ENCODE measurements at places on chromosomes 11 and 22. TPM values are rescaled to one million over a fixed set of nuclear protein-coding genes. Genes with fewer than 3 reads are reported as not detected.

- H3K4me3 ChIP-seq = no peak overlapping the region
- peaks cover 10% of the 10 kb centered on the region for H3K4me1 ChIP-seq
- H3K27me3 ChIP-seq = no peaks in the 10 kb centered on the region
- peaks cover 40% of the 10 kb centered on the region for H3K36me3 ChIP-seq
- no peak for DNase-seq
These were observed 76.8 kb upstream of the SUSD2 start for GRCh38 chr22:24104307-24105012.

GRCh38 chr22:22214819-22215329, 29.7 kb upstream of the VPREB1 start:
- peak; percentile 9 for DNase-seq
- H3K27me3 ChIP-seq = peaks cover 15% of the 10 kb centered on the region
- no peaks in the 10 kb centered on the region for H3K36me3 ChIP-seq
- H3K4me3 ChIP-seq = no peak overlapping the region

Gene MOGAT2
- not detected for total RNA-seq

DNA sequence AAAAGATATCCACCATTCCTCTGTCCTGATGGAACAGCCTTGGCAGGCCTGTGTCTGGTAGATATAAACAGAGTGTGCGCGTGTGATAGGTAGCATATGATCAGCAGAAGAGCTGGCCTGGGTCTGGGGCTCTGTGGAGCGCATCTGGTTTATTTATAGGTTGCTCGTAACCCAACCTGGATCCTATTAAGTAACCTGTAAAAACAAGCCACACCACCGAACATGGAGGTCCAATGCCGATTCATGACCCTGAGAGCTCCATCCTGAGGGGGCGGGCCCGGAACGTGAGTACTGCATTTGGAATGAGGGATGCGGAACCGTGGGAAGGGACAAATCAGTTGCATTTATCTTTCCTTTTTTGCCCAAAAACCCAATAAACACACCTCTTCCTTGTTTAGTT, 31.9 kb upstream of the APOL5 start:
- no peaks in the 10 kb centered on the region for H3K27me3 ChIP-seq
- H3K4me3 ChIP-seq = no peak overlapping the region
- peaks cover 8% of the 10 kb centered on the region for H3K4me1 ChIP-seq

- peak; percentile 65 for DNase-seq
- H3K27ac ChIP-seq = peak overlapping the region; percentile 70
- peaks cover 3% of the 10 kb centered on the region for H3K36me3 ChIP-seq
These were observed 804 bp downstream of the APIP start for GRCh38 chr11:34915136-34916014.

DNA sequence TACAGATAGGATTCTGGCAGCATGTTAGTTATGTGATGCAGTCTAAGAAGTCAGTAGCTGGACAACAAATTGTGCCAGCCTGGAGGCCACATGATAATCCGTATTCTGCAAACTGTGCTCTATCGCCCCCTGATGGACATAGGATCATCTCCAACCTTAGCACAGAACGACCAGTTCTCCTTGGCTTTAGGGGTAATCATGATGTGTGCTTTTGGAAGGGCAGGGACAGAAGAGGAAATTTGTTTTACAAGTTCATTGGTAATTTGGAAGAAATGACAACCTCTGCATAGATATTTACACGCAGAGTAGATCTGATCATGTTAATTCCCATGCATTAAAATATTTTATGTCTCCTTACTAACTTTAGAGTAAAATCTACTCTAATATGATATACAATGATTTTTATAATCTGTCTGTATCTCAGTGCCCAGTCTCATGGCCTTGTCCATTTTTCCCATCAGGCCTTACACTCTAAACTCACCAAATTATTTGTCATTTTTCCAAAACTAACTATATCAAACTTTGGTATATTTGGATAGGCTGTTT, 12.1 kb downstream of the OR10D3 start:
- no peak overlapping the region for H3K27ac ChIP-seq
- H3K36me3 ChIP-seq = no peaks in the 10 kb centered on the region
- peak; percentile 53 for DNase-seq
- no peaks in the 10 kb centered on the region for H3K27me3 ChIP-seq

Gene CCND1
- total RNA-seq = 237 TPM

- no peaks in the 10 kb centered on the region for H3K4me1 ChIP-seq
- no peaks in the 10 kb centered on the region for H3K36me3 ChIP-seq
- peak; percentile 80 for DNase-seq
- H3K27ac ChIP-seq = no peak overlapping the region
- peaks cover 25% of the 10 kb centered on the region for H3K27me3 ChIP-seq
These were observed 453.5 kb downstream of the OPCML start for GRCh38 chr11:133078591-133079404.

DNA sequence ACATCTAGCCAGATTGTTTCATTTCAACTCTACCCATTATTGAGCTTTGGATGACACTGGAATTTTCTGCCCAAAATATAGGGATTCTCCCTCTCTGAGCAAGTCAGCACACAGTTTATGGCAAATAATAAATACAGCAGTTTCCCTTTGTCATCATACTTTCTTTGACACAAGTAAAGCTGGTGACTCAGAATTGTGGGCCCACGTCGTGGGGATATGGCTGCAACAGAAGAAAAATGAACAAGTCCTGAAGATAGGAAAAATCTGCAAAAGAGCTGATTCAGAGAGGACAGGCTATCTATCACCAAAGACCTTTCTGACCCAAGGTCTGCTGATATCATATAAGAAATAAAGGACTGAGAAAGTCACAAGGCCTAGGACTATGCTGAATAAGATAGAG, 236.3 kb upstream of the ZC3H12C start:
- H3K27ac ChIP-seq = no peak overlapping the region
- no peaks in the 10 kb centered on the region for H3K4me1 ChIP-seq
- no peak overlapping the region for H3K4me3 ChIP-seq
- no peak for DNase-seq

GRCh38 chr22:47484960-47485569, 722.6 kb downstream of the TBC1D22A start:
- no peak overlapping the region for H3K4me3 ChIP-seq
- no peaks in the 10 kb centered on the region for H3K36me3 ChIP-seq
- H3K4me1 ChIP-seq = no peaks in the 10 kb centered on the region
- no peak overlapping the region for H3K27ac ChIP-seq
- DNase-seq = no peak

- no peaks in the 10 kb centered on the region for H3K27me3 ChIP-seq
- peak overlapping the region; percentile 93 for H3K27ac ChIP-seq
- no peak overlapping the region for H3K4me3 ChIP-seq
These were observed 221.1 kb upstream of the NARS2 start for GRCh38 chr11:78795621-78796261.

DNA sequence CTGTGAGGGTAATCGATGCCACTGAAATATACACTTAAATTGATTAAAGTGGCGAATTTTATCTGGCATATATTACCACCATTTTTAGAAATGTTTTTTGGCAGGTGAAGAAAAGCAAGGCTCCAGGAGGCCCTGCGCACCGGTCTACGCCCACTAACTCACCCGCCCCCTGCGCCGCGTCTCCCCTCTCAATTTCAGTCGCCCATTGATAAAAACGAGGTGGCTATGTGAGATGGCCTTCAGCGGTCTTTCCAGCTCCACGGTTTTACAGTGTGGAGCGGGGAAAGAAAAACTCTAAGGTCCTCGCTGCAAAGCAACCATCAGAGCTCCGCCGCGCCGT, 602 bp upstream of the AQP11 start:
- DNase-seq = no peak
- peaks cover 13% of the 10 kb centered on the region for H3K4me1 ChIP-seq
- H3K27me3 ChIP-seq = no peaks in the 10 kb centered on the region
- H3K27ac ChIP-seq = no peak overlapping the region
- H3K4me3 ChIP-seq = peak overlapping the region; percentile 85

GRCh38 chr11:86798988-86799387, 1.4 kb upstream of the PRSS23 start:
- H3K4me3 ChIP-seq = no peak overlapping the region
- H3K4me1 ChIP-seq = peaks cover 40% of the 10 kb centered on the region
- H3K36me3 ChIP-seq = no peaks in the 10 kb centered on the region
- peak overlapping the region; percentile 70 for H3K27ac ChIP-seq

DNA sequence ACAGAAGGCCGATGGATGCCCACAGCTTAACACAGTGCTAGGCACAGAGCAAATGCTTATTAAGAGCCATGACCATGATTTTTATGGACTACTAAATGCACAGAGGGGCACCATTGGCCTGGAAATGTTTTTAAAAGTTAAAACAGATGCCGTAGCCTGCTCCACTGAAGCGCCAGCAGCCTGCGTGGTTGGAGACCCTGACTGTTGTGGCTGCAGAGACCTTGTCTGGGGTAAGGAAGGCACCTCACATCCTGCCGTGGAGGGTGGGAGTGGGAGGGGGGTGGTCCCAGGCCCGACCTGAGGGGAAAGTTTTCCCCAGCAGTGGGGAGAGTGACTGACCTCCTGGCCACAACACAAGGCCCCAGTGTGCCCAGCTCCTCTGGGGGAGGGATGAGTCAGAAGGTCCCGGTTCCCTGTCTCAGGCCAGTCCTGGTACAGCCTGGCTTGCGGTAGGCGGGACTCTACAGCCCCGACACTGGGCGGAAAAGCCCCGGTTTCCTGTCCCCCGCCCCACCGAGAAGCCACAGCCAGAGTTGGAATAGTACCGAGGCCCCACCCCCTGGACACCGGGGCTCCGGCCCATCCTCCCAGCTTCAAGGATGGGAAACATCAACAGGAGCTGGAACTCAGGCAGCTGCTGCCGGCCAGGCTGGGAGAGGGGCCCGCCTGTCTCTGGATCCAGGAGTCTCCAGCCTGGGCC, 7.0 kb downstream of the CHST1 start:
- no peaks in the 10 kb centered on the region for H3K36me3 ChIP-seq
- H3K27me3 ChIP-seq = no peaks in the 10 kb centered on the region
- peak overlapping the region; percentile 43 for H3K4me3 ChIP-seq
- no peak overlapping the region for H3K27ac ChIP-seq
- peaks cover 21% of the 10 kb centered on the region for H3K4me1 ChIP-seq
- peak; percentile 96 for DNase-seq

DNA sequence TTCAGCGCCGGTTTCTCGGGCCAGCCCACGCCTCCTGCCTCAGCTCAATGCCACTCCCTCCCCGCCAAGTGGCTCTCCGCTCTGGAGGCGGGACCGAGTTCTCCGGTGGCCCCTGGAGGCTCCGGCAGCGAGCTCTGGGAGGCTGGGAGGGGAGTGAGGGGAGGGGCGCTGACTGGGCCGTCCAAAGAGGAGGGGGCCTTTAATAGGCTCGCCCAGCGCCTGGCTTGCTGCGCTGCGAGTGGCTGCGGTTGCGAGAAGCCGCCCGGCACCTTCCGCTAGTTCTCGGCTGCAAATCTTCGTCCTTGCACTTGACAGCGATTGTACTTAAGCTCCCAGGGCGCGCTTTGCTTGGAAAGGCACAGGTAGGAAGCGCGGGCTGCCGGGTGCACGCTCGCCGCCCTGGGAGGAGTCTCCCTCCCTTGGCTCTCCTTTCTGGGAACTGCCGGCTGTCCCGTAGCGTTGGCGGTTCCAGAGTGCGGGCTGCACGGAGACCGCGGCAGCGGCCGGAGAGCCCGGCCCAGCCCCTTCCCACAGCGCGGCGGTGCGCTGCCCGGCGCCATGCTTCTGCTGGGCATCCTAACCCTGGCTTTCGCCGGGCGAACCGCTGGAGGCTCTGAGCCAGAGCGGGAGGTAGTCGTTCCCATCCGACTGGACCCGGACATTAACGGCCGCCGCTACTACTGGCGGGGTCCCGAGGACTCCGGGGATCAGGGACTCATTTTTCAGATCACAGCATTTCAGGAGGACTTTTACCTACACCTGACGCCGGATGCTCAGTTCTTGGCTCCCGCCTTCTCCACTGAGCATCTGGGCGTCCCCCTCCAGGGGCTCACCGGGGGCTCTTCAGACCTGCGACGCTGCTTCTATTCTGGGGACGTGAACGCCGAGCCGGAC, at the start of gene ADAMTS15:
Gene ADAMTS15, plus strand, starts transcription at position 230 of the 894 bp plus-strand sequence. Its CDS starts 329 bp downstream, at position 559.
- no peaks in the 10 kb centered on the region for H3K36me3 ChIP-seq
- peak within 1 kb of the TSS; percentile 78 for H3K4me3 ChIP-seq
- DNase-seq = peak; percentile 97
- H3K27ac ChIP-seq = no peak within 1 kb of the TSS
- peaks cover 21% of the 10 kb centered on the region for H3K4me1 ChIP-seq

- peaks cover 28% of the 10 kb centered on the region for H3K4me1 ChIP-seq
- no peak overlapping the region for H3K4me3 ChIP-seq
- H3K36me3 ChIP-seq = no peaks in the 10 kb centered on the region
- H3K27ac ChIP-seq = peak overlapping the region; percentile 56
- H3K27me3 ChIP-seq = no peaks in the 10 kb centered on the region
- peak; percentile 95 for DNase-seq
These were observed 89.2 kb upstream of the CRTAM start for GRCh38 chr11:122749005-122749687.

Gene SCARF2
- 23.9 TPM for total RNA-seq

- no peak for DNase-seq
- H3K36me3 ChIP-seq = peaks cover 76% of the 10 kb centered on the region
- no peak overlapping the region for H3K4me3 ChIP-seq
- H3K4me1 ChIP-seq = no peaks in the 10 kb centered on the region
- H3K27me3 ChIP-seq = no peaks in the 10 kb centered on the region
These were observed 39.6 kb upstream of the CTTN start for GRCh38 chr11:70358753-70359152.

GRCh38 chr11:116697011-116697410, 75.8 kb downstream of the BUD13 start:
- H3K27ac ChIP-seq = no peak overlapping the region
- no peak overlapping the region for H3K4me3 ChIP-seq
- H3K27me3 ChIP-seq = no peaks in the 10 kb centered on the region
- H3K36me3 ChIP-seq = no peaks in the 10 kb centered on the region
- no peak for DNase-seq

Gene FOLR2
- total RNA-seq = not detected

GRCh38 chr11:118792570-118793124, 1.7 kb upstream of the DDX6 start:
- H3K4me3 ChIP-seq = peak overlapping the region; percentile 99
- H3K4me1 ChIP-seq = peaks cover 10% of the 10 kb centered on the region
- H3K36me3 ChIP-seq = no peaks in the 10 kb centered on the region
- H3K27ac ChIP-seq = no peak overlapping the region
- H3K27me3 ChIP-seq = no peaks in the 10 kb centered on the region

Gene TMEM225
- not detected for total RNA-seq

DNA sequence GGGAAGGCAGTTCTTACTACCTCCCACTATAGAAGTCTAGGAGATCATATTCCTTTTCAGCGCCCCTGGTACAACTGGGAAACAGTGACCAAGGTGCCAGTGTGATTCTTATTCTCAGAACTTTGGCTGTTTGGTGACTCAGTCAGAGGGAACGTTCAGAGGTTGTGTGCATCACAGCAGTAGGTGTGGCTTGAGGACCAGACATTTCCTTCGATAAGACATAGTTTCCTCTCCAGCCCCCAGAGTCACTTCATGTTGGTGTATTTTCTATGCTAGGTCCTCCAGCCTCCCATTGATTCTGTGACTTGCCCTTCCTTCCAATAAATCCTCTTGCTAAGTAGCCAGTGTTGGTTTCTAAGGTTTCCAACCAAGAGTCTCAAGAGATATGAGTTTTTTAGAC, 171.9 kb upstream of the MPPED2 start:
- no peaks in the 10 kb centered on the region for H3K4me1 ChIP-seq
- no peak overlapping the region for H3K4me3 ChIP-seq
